ENCODE measurements at places on chromosomes 2 and 18.
A peak's percentile ranks its signal among the peaks of the same experiment; 100 is the strongest.

- DNase-seq, result peak; percentile 32
Observed at GRCh38 chr18:72155327-72155726, 388.8 kb downstream of the CBLN2 start.

GRCh38 chr2:214801768-214802397, 7.6 kb downstream of the BARD1 start:
- no peak for DNase-seq

- DNase-seq, result no peak
Observed at GRCh38 chr2:54669677-54670484, 53.6 kb upstream of the EML6 start.

GRCh38 chr2:145144131-145144728, 624.3 kb upstream of the ZEB2 start:
- no peak for DNase-seq

DNA sequence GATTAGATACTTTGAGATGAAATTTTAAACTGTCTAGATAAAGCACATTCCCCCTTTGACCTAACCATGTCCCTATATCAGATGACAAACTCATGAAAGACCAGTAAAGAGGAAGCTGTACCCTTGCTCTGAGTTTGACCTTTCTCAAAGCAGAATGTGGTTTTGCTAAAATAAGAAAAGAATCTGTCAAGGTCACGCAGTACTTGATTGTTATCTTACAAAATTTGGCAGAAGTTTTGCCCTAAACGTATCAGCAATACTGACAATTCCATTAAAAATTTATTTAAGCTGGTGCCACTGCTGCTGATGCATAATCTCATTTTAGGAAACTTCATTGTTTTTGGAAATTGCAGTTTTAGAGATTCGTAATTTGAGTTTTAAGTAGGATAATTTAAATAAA, 31.2 kb upstream of the GALM start:
- no peak for DNase-seq

DNA sequence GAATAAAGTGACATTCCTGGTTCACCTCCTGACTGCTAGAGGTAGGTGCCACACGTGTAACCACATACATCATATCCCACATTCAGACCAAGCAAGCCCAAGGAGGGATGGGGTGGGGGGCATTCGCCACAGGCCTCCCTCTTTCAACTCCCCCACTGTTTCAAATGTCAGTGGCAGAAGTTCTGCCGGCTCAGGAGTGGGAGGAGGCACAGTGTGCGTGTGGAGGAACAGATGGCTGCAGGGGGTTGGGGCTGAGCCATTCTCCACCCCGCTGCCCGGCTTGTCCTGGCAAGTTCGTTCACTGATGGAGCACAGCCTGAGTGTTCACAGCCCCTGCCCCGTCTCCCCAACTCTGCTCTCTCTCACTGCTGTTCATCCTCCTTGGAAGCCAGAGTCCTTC, 75.4 kb upstream of the TANC1 start:
- DNase-seq, result peak; percentile 65

GRCh38 chr2:191369034-191369433, 123.8 kb downstream of the MYO1B start:
- DNase-seq, result no peak

DNA sequence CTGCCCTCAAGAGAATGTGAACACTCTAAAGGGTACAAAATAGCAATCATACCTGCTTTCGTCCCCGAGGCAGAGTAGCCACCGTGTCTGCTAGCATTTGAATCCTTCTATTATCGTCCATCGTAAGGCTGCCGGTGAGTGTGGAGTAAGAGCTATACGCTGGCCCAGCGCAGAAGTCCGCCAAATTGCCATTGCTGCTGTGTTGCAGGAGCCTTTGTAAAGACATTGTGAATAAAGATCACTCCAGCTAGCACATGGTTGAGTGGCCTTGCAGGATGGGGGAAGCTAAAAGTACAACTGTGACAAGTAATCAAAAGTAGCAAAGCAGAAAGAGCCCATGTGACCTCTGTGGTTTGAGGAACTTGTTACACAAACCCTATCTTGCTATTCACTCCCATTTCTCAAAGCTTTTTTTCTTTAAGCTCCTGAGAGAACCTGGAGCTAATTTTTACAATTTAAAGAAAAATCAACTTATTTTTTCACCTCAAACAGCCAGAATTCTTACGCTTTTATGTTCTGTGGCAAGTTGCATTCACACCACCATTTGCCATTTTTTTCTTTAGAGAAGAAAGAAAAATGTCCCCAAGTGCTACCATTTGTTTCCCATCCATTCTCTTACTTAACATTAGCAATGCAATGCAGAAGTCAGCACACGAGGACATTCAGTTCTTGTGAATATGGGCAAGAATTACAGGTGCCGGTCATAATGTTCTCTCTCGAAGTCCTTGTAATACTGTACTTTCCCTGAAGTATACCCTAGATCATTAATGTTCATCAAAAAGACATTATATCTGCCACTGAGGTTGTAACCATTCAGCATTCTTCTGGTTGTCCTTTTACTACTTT, at the start of gene CYTIP:
Gene CYTIP (minus strand): TSS at position 295 of the 846 bp plus-strand sequence. CDS start 69 bp downstream, at position 226.
- DNase-seq, result no peak

GRCh38 chr2:27237341-27237945, 20.3 kb downstream of the CAD start:
- DNase-seq, result no peak

- DNase-seq, result no peak
Observed at GRCh38 chr2:233544200-233544610, 22.4 kb downstream of the USP40 start.

DNA sequence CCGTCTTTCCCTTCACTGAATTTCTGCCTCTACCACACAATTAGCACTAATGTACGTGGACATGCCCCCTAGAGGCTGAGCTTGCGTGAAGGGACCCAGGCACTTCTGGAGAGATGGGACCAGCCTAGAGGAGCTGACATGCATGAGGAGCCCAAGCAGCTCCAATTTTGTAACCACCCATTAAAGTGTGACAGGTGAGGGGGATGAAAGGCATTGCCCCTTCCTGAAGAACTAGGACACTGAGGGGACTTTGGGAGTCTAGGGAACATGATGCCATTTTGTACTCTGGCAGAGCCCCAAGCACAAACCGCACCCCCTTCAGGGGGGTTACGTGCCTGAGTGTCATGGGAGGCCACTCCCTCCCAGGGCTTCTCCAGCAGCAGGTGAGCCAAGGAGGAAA, 63.6 kb downstream of the HNRNPLL start:
- DNase-seq, result no peak

DNA sequence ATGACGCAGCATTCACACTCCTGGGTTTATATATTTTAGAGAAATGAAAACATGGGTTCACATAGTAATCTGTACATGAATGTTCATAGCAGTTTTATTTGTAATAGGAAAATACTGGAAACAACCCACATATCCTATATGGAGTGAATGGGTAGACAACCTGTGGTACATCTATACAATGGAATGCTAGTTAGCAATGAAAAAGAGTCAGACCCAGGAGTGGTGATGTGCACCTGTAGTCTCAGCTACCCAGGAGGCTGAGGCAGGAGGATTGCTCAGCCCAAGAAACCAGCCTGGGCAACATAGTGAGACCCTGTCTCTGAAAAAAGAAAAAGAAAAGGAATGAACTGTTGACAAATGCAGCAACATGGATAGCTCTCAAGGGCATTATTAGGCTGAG, 25.9 kb downstream of the AFTPH start:
- DNase-seq, result no peak

DNA sequence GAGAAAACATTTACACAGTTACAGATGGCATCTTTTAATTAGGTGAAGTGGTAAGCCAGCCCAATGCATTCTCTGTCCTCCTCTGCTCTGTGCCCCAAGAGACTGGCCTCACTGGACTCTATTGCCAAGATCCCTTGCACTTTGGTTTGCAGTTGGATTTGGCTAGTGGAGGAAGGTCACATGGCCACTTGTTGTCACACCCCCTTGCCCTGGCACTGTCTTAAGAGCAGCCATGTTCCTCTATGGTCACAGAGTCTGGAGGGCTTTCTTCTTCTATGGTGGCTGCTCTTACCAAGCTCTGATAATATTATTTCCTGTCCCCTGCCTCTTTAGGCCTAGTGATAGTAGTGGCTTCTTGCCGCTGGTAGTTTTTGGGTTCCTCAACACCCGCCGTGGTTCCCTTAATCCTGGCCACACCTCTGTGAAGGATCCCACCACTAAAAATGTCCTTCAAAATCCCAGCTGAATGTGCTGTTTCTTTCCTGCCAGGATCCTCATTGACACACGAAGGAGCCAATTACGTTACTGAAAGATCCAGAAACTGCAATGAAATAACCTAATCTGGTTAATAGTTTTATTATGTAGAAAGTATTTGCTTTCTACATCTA, 111.1 kb downstream of the CDC42EP3 start:
- no peak for DNase-seq

GRCh38 chr2:38648107-38648761, 17.7 kb upstream of the GALM start:
- DNase-seq, result no peak

GRCh38 chr2:220550995-220551700, 923.7 kb downstream of the SLC4A3 start:
- no peak for DNase-seq

- no peak for DNase-seq
Observed at GRCh38 chr2:3839476-3839875, 136.1 kb downstream of the DCDC2C start.

DNA sequence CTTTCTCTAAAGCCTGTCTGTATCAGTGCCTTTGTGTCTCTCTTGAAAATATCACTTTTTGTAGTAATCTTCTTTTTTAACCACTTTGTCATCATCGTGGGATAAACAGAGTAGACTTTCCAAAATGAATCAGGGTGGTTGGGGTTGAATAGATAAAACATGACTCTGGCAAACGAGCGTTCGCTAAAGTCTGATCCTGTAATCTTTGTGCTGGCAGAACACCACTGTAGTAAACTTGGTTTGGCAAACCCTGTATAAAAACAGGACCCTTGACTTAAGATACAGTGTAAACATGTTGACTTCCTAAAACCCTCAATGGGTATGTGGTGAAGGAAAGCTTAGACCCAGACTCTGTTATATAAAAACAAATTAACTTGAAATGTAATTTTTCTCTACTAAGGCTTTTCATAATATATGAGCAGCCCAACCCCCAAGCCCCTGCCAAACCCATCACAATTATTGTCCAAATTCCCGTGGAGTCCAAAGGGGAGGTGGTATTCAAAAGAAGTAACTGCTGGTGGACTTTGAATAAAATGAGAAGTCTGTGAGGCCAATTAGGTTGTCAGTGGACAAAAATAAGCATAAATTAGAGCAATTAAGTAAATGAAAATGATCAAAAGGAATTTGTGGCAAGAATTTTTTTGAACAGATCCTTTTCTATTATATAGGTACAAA, 52.2 kb downstream of the COLEC12 start:
- DNase-seq, result no peak

- DNase-seq, result no peak
Observed at GRCh38 chr2:33927756-33928155, 328.7 kb upstream of the FAM98A start.

All from astrocyte of the hippocampus (primary cell).